ENCODE measurements at places on chromosomes 7 and 10.

DNA sequence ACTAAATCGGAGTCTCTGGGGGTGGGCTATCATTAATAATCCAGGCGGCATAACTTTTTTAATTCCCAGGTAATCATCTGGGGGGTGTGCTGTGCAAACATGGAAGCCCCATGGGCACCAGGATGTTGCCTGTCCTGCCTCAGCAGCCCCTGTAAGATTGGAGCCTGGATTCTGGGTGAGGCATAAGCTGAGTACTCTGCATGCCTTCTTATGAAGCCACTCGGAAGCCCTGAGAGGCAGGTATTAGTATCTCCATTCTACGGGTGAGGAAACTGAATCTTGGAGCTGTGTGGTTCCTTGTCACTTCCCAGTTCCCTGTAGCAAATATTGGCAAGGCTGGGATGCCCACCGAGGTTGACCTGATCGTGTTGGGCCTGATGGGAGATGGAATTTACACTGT lies 7.4 kb upstream of the OPN4 start:
- no peak for DNase-seq

DNA sequence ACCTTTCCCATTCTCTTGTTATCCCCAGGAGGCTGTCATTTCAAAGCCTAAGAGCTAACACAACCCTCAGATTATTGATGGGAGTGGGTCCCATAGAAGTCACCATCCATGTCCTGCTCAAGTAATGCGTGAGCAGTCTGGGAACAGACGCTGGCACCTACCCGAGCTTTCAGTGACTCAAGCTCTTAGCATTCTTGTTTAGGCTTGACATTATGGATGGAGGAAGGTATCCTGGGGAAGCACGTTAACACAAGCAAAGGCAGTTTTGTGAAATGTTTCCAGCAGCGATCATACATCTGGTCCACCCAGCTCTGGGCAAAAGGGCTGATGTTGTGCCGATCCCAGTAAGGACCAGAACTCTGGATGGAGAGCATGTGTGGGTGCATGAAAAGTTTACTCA lies 30.0 kb upstream of the AUTS2 start:
- no peak for DNase-seq

- DNase-seq, result no peak
Observed at GRCh38 chr7:30177965-30178364, 43.2 kb downstream of the MTURN start.

DNA sequence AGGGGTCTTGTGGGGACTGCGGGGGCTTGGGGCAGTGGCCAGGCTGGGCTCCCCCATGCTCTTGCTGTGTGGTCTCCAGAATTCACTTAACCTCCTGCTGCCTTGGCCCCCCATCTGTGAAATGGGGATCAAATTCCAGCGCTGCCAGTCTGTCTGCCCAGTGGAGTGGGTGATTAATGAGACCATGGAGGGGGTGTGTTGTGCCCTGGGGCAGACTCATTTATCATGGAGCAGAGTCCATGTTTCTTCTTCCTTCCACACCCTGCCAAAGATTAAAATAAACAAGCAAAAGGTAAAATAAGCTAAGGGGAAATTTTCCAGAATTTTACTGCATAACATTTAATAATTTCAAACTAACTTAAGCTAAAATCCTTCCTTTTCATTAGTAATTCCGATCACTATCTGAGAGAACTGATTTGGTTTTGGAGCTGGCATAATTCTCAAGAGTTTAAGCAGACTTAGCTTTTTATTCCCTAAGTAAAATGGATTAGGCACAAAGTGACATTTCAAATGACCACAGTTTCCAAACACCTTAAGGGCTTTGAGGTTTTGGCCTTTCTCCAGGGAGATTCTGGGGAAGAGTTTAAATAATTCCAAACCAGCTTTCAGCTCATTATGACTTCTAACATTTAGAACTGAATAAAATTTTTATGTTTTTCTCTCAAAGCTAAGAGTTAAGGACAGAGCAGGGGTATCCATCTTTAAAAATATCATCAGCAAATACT lies 211.9 kb downstream of the CXCL12 start:
- no peak for DNase-seq

- no peak for DNase-seq
Observed at GRCh38 chr10:59913547-59914237, 7.3 kb upstream of the CCDC6 start.

- no peak for DNase-seq
Observed at GRCh38 chr7:25659841-25660240, 431.6 kb upstream of the NPVF start.

- DNase-seq, result no peak
Observed at GRCh38 chr10:133142523-133143199, 17.4 kb upstream of the KNDC1 start.

DNA sequence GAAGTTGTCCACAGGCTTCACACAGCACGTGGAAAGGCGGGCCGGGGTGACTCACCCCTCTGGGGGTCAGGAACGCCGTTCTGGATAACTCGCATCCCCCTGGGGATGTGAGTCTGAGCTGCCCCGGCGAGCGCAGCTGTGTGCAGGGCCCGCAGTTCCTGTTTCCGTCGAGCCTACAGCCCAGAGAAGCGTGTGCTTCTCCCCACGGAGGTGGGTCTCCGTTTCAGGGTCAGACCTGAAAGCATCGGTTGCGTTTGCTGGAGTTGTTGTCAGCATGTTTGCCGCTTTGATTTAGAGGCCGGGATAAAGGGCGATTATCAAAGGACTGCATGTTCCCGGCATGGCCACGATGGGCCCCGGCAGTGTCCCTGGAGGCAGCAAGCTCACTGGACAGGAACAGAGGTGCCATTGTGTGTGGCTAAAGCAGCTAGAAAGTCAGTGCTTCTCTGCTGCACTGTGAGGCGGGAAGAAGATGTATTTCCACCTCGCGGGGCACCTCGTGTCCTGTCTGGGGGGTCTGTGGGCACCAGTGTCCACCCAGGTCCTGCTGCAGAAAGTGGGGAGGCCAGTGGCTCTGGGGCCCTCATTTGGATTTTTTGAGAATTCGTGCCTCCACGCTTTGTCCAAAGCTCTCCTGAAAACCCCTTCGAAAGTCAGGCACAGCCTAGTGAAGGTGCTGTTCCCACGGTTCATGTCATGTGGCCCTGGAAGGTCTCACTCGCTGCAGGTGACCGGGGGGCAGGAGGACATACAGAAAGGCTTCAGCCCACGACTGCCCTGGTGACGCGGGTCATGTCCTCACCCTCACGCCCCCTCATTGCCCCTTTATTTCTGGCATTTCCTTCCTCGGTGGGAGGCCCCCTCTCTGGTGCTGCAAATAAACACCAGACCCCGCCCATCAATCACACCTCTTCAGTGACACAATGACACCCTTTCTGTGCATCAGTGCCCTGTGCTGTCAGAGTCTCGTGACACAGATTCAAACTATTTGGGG lies 27.4 kb upstream of the GDI2 start:
- no peak for DNase-seq

DNA sequence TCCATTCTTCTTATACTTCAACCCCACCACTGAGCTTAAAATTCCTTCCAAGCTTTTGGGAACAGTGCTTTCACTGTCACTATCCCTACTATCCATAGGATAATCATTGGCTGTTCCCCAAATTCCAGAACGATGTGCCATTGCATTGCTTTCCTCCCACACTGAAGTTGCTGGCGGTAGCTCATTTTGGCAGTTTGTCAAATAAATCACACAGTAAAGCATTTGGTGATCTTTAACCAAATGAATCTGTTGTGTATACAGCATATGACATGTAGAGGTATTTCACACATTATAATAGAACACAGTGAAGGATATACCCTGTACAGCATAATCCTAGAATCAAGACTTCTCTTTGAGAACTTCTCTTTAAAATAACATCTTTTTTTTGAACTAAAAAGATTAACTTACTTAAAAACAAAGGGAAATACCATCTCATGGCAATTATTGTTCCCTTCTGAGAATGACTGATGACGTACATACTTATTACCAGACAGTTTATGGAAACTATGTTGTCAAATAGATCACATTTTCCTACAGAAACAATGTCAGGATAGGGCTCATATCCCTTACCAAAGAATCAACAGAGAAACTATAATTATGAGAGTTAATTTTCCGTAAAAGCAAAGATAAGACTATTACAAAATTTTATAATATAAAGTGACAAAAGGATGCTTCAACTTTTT lies 93.6 kb downstream of the CTNNA3 start:
- DNase-seq, result no peak

DNA sequence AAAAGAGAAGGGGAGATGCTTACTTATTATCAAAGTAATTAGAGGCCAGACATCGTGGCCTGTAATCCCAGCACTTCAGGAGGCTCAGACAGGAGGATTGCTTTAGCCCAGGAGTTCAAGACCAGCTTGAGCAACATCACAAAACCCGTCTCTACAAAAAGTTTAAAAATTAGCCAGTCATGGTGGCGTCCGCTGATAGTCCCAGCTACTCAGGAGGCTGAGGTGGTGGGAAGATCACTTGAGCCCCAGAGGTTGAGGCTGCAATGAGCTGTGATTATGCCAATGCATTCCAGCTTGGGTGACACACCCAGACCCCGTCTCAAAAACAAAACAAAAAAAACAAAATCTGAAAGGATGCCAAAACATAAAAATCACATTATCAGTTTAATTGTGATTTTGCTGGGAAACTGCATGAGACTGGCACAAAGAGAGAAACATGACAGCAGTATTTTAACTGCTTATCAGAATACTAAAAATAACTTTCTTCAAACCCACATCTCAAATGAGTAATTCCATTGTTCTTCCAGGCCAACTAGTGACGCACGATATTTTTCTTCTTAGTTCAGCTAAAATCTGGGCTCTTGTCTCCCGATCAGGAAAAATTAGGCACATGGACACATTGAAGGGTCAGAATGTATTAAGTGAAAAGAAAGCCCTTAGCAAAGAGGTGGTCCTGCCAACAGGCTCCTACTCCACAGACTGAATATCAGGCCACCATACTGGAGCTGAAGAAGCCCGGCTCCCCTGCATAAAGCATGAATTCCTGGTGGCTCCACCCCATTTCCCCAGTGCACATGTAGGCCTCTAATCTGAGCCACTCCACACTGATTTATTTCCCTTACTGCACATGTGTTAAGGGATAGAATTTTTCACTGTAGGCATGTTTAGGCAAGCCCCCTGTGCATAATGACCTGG lies 9.6 kb upstream of the CCM2 start:
- DNase-seq, result no peak

DNA sequence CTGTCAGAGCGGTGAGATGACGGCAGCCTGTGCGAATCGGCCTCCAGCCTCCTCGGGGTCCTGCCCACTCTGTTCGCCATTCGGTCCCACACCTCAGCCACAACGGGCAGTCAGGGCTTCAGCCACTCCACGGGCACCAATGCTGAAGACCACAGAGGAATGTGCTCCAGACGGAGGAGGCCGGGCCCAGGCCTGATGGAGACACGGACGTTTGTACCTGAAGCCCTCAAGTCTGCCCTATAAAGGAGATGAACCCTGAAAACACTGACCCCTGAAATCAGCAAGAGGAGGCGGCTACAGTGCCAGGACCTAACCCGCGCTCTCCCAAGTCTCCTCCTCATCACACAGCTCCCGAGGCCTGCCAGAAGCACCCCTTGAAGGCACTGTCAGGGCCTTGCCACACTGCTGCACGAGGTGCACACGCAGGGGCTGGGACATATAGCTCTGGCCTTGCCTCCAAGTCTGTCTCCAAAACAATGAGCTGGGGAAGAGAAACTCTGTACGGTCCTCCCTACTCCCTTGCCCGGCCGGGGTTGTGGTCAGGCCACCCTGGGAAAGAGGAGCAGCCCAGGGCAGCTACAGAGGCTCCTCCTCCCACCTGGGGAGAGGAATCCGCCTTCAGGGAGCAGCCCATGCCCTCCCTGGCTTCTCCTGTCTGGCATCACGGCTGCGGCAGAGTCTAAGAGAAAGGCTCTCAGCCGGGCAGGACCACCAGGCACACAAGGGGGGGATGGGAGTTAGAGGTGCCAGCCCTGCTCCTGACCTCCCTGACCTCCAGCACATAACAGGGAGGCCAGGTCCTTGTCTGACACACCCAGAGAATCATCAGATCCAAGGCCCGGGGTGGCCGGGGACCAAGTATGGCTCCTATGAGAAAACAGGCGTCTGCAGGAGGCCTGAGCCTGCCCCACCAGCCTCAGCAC lies 310.1 kb downstream of the PTPRN2 start:
- no peak for DNase-seq

DNA sequence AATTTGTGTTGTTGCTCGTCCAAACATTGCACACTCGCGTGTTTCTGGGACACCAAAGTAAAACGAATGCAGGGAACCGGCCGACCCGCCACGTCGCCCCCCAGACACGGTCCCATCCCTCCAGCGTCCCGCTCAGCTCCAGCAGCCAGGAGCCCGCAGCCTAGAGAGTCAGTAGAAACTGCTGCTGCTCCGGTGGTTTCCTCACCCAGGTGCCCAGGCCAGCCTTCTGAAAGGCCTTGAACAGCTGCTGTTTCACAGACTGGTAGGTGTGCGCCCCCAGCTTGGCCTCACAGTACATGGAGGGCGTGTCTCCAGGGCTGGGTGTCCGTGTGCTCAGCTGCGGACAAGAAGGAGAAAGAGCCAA lies 126.8 kb downstream of the WDR37 start:
- no peak for DNase-seq

GRCh38 chr10:119726676-119727261 lies 919 bp downstream of the INPP5F start:
- no peak for DNase-seq

DNA sequence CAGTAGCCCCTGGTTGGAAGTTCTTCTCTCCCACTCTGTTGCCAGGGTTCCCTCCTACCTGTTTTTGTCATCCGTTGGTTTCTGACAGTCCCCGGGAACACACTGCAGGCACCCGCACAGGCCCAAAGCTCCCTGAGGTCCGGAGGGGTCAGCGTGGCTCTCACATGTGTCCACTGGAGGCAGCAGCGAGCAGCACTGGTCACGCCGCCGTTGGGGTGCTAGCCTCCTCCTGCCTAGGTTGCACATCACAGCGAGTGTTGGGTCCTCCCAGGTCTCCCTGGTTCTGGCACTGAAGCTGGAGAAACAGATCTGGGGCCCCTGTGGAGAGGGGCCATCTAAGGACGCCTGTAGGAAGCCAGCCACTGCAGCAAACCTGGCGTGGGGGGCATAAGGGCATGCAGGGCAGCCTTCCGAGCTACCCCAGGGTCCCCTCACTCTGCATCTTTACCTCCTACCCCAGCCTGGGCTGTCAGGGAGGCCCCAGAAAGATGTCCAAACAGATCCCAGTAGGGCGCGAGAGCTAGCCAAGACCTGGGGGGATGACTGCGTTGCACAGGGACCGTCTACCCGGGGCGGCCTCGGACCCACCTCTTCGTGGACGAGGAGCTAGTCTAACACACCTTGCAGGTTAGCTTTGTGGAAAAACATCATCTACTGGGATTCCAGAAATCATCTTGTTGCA lies 28.9 kb downstream of the LRRC27 start:
- peak; percentile 15 for DNase-seq

DNA sequence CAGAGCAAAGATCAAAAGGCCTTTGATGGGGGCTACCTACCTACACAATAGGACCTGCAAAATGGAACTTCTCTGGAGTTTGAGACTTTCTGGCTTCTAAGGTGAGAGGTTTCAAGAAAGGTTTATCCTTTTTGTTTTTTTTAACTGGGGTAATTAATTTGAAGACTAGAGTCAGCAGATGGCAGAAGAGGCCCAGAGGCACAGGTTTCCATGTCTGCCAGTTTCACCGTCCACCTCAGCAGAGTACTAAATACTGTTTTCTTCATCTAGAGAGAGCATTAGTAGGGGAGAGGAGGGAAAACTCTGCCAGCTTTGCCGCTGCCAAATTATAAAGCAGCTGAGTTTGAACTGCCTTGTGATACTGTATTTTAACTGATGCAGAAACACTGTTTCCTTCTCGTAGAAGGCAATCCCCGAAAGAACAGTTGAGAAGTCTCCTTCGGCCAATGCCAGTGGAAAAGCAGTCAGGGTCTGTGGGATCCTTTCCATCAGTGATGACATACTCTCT lies 138.7 kb downstream of the SLC25A13 start:
- no peak for DNase-seq

Data from effector memory CD8-positive, alpha-beta T cell (primary cell).